G401 (cell line): ENCODE measurements at places on chromosomes 13 and 19.

- no peak for DNase-seq
Measured at GRCh38 chr13:44921931-44922758, 67.1 kb downstream of the NUFIP1 start.

- DNase-seq = no peak
Measured at GRCh38 chr19:4096049-4096892, 27.7 kb downstream of the MAP2K2 start.

DNA sequence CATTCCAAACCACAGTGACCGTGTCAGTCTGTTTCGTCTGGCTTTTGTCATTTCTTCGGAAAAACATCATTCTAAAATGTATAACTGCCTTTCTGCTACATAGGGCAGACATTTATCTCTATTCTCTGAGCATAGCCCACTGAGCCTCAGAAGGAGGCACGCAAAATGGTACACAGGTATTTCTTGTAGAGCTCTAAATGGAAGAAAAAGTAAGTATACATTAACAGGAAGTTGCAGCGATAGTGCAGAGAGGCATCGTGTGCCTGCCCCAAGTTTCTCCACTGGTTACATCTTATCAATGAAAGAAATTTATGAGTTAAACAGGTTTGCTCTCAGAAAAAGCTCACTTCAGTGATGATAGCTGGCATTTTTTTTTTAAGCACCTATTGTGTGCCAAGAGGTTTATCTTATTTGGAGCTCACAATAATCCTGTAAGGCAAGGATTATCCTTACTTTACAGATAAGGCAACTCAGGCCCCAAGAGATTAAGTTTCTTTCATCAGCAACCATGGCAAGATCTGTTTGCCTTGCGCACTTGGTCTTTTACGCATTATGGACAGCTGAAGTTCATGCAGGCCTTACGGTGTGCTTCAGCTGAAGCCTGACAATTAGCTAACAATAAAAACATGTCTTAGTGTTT, 1.2 kb upstream of the RCBTB2 start:
- DNase-seq = no peak

- no peak for DNase-seq
Measured at GRCh38 chr13:113744197-113745000, 14.6 kb upstream of the TMEM255B start.

DNA sequence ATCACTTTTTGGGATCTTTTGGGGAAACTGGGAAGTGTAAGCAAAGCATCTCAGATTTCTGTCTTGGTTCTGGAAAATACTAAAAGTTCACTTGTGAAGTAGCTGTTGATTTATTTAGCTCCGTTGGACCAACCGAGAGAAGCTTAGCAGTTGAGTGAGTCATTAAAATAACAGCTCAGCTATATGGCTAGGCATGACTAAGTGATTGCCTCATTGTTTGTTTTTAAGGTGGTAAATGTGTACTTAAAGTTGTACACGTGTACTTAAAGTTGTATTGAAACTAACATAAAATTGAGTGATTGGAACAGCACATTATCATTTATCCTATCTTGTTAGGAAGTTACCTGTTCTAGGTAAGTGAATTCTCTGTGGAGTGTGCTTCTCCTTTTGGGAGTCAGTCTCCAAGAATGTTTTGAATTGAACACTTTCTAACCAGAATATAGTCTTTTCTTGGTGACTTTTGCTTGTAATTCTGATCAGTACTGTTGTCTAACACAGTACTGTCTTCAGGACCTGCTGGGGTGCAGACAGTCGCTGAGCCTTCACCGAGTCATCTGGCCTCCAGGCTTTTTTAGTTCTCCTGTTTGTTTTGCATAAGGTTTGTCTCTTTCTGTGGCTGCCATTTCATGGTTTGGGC, 2.9 kb upstream of the DCUN1D2 start:
- DNase-seq = no peak

DNA sequence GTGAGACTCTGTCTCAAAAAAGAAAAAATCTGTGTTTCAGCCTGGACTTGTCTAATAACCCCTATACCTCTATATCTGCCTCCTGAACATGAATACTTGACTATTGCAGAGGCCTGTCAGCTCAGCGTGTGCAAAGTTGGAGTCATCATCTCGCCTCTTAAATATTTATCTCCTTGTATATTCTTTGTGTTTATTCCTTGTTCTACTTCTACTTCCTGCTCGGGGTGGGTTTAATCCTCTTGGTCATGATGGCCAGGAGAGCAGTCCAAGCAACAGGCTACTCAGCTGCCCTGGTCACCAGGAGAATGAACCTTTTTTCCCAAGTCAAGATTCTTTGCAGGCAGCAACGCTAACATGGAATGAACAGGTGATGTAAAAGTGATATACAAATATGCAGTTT, 119.1 kb downstream of the PCCA start:
- no peak for DNase-seq

- no peak for DNase-seq
Measured at GRCh38 chr13:75904012-75904411, 267.9 kb downstream of the LMO7 start.

GRCh38 chr13:99367663-99368448, 60.7 kb upstream of the GPR183 start:
- DNase-seq = no peak

GRCh38 chr13:49356223-49356622, 87.6 kb downstream of the CAB39L start:
- DNase-seq = no peak

DNA sequence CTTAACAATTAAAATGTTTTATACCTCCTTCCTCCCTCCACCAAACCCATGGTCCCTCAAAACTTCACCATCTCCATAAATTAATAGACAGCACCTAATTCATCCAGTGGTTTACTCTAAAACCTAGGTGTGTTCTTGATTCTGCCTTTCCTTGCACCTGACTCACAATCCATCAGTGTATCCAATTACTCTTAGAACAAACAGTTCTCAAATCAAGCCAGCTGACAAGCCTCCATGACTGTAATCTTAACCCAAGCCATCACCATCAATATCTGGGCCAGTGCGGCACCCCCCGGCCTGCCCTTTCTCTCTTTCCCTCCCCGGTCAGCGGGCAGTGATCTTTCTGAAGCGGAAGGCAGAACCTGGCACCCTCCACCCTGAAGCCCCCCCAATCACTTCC, 75.6 kb downstream of the TNFRSF19 start:
- no peak for DNase-seq

GRCh38 chr19:5179256-5179655, 161.4 kb downstream of the PTPRS start:
- DNase-seq = no peak

DNA sequence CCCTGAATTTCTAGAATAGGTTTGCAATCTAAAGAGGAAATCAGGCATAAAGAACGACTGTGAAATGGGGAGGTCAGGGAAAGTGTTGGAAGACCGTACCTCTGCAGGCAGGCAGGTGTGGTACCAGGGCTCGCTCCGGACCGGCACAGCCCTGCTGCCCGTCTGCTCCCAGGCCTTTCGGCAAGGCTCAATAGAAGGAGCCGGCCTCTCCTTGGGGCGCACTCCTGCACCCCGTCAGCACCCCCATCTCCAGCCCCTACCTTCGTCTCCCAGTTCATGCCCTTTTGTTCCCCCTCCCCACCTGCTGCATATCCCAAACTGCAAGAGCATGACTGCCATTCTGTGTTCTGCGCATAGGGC, 139.8 kb upstream of the SOX1 start:
- no peak for DNase-seq

GRCh38 chr13:111161601-111162600, 46.8 kb downstream of the ARHGEF7 start:
- no peak for DNase-seq

GRCh38 chr19:51490676-51491075, 10.9 kb downstream of the SIGLEC12 start:
- no peak for DNase-seq

DNA sequence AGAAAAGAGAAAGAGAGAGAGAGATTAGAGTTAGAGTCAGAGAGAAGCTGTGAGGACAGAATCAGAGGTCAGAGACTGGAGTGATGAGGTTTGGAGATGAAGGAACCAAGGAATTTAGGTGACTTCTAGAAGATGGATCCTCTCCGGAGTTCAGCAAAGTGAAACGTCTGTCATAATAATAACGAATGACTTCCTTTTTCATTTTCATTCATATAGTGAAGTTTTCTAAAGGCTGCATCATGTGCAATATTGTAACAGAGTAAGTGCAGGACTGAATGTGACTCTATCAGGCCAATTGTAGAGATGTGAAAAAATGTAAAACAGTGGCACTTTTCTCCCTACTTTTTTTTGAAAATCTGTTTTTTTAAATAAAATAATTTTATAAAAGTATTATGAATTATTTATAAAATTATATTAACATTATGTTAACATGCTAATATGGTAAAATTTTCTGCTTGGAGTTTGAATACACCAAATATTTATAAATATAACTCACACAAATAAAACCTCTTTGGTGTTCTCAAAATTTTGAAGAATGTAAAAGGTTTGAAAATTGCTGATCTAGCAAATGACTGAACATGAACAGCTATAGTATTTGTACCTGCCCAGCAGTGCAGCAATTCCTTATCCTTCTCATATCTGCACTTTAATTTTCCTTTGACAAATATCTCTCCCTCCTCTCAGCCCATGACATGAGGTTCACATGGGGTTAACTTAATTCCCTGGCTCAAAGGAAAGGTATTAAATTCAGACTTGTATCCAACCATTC, 4.2 kb upstream of the TNFSF11 start:
- DNase-seq = no peak

GRCh38 chr19:31708520-31708919, 359.3 kb upstream of the TSHZ3 start:
- no peak for DNase-seq

DNA sequence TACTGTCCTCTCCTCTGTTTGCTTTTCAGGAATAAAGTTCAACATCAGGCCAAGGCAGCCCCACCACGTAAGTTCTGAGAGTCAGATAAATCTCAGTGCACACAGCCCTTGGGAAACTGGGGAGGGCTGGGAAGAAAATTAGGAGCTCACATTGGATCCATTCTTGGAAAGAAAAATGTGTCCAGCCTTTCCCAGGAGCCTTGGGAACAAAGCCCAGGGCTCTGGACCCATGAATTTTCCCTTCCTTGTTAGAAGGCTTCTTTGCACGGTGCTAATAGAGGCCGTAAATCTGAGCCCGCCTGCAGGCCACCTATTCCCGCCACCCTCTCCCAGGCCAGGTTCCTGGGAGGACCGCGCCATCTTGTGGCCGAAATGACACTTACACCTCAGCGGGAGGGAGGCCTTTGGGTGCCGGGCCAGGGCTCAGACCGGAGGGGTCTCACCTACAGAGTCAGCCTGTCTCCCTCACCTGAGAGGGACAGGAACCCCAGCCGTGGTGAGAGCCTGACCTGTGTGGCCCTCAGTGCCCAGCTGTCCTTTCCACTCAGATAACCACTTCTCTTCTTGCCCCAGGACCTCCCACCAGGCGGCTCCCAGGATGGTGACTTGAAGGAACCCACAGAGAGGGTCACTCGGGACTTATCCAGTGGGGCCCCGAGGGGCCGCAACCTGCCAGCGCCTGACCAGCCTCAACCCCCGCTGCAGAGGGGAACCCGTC, 25.1 kb upstream of the KCTD15 start:
- peak; percentile 80 for DNase-seq

DNA sequence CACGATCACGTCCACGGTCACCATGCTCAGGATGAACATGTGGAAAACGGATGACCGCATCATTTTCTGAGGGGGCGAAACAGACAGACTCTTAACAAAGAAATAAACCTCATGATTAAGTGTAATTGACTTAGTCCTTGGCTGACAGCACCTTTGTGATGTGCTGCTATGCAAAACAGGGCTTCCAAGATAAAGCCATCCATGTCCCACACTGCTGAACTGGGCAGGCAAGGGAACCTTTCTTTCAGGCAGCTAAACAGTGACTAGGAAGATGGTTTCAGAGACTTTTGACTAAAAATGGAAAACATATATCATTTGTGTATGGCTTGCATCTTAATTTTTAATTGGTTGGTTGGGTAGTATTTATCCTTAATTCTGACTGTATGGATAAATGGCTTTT, 157.8 kb downstream of the NALCN start:
- no peak for DNase-seq

GRCh38 chr13:73225990-73226389, 167.2 kb downstream of the KLF5 start:
- DNase-seq = no peak

- DNase-seq = no peak
Measured at GRCh38 chr19:55345818-55346724, 6.4 kb downstream of the KMT5C start.

- no peak for DNase-seq
Measured at GRCh38 chr19:49231804-49232203, 74.2 kb downstream of the TRPM4 start.

DNA sequence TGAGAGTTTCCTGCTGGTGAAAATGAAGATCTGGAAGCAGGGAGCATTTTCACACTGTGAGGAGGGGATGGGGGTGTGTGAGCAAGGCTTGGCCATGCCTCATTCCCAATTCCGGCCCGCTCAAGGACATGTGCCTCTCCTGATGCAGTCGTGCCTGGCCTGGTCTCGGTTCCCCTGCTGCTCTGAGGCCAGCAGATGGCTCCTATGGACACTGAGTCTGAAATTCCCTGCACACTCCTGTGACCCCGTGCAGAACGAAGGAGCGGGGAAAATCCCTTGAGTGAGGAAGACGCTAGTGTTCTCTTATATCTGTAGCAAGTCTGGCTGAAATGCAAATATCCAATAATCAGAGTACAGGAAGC, 363 bp upstream of the ZNF763 start:
- DNase-seq = no peak

DNA sequence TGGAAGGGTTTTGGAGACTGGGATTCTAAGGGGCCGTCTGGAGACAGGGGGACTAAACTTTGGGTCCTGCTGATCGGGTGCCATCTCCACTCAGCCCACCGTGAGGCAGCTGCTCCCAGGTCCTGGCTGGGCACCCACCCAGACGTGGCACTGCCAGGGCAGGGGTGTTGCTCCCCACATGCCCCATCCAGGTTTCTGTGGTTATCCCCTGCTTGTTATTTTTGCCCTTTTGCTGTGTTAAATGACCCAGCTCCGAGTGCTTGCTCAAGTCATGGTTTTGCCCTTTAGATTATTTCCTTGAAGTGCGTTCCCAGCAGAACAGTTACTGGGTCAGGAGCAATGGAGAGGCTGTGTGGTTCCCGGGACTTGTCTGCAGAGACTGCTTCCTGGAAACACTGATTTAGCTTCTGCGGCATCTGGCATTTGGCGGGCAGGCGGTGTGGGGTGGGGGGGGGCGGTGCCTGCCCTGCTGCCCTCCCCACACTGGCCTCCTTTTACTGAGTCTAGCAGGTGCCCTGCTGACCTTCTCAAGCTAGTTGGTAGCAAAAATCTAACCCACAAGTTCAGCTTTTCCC, 1.9 kb downstream of the RAB11B start:
- DNase-seq = peak; percentile 25

GRCh38 chr13:78036841-78037240, 118.2 kb upstream of the EDNRB start:
- no peak for DNase-seq

- DNase-seq = no peak
Measured at GRCh38 chr13:111317042-111317550, 3.3 kb upstream of the TEX29 start.

GRCh38 chr19:13788991-13789390, 6.3 kb upstream of the ZSWIM4 start:
- no peak for DNase-seq

- no peak for DNase-seq
Measured at GRCh38 chr19:12278713-12279112, 16.0 kb downstream of the ZNF44 start.

- no peak for DNase-seq
Measured at GRCh38 chr19:18966307-18966706, 25.3 kb upstream of the HOMER3 start.
